ENCODE measurements at places on chromosomes 16 and 17.
A peak's percentile ranks its signal among the peaks of the same experiment; 100 is the strongest.

GRCh38 chr17:7384489-7385081, 3.7 kb downstream of the TNK1 start:
- no peak for DNase-seq

DNA sequence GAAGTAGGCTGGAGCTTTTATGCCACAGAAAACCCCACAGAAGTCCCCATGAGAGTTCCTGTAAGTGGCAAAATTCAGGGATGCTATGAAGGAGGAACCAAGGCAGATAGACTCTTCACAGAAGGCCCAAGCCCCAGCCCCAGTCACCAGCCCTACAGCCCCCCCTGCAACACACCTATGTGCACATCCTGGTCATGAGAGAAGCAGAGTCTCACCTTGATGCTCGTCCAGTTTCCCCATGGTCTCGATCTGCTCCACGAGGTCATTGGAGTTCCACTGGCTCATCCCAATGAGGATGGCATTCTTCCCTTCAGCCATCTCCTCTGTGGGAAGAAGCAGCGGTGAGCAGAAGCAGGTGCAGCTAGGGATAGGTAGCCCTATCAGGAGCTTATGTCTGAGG, 31.2 kb downstream of the PITPNM3 start:
- no peak for DNase-seq

GRCh38 chr17:42409523-42410318, 13.3 kb downstream of the CAVIN1 start:
- no peak for DNase-seq

- DNase-seq = no peak
Observed at GRCh38 chr17:48556576-48557401, 11.9 kb upstream of the HOXB2 start.

DNA sequence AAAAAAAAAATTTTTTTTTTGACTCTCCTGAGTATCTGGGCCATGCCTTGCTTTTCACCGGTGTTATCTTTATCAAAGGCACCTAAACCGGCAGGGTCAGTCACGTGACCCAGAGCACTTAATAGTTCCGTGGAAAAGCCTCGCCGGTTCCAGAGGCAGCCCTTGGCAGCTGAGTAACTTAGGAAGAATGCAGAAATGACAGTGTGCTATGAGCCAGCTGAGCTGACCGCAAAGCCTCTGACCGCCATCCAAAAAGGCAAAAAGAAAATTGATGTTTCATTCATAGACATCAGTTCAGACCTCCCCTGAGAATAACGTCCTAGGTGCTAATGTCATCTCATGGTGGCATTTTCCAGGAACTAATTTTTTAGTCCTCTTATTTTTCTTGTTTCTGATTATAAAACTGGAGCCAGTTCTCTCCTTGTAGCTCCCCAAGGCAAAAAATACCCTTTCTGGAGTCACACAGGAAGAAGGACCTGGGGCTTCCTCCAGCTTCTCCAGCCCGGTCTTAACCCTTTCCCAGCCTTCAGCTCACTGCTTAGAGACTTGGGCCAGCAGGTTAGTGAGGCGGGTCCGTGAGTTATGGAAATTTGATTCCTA, 122.6 kb downstream of the SOCS1 start:
- DNase-seq = no peak

GRCh38 chr16:86507173-86508027, 2.9 kb upstream of the FOXF1 start:
- DNase-seq = no peak

DNA sequence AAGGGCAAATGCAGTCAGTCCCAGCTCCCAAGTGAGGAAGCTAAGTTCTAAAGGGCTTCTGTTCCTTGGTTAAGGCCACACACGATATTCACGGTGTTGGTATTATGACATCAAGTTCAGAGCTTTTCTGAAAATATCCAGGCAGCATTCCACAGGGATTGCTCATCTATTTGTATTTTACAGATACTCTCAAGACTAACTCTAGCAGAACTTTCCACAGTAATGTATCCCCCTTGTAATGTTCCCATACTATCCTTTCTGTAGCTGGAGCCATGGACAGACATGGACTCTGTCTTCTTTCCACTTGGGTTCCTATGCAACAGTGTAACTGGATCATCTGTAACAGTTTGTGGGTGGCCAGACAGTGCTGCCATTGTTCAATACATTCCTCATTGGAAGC, 13.5 kb downstream of the SDR42E1 start:
- DNase-seq = no peak

GRCh38 chr17:46984341-46984740, 5.3 kb upstream of the RPRML start:
- no peak for DNase-seq

DNA sequence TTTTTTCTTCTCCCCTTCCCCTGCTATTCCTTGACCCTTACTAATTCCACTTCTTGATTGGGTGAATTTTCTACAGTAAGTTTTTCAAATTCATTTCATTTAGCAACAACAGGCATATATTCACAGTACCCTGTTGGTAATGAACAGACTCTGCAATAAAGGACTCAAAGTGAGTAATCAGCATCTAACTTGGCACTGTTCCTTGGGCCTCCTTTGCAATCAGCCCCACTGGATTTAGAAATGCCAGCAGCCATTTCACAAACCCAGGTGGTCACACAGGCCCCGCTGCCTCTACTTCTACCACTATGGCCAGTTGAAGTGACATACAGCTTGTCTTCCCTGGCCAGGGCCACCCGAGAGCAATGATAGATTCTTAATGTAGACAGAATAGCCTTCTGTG, 113.8 kb downstream of the CYB561 start:
- no peak for DNase-seq

DNA sequence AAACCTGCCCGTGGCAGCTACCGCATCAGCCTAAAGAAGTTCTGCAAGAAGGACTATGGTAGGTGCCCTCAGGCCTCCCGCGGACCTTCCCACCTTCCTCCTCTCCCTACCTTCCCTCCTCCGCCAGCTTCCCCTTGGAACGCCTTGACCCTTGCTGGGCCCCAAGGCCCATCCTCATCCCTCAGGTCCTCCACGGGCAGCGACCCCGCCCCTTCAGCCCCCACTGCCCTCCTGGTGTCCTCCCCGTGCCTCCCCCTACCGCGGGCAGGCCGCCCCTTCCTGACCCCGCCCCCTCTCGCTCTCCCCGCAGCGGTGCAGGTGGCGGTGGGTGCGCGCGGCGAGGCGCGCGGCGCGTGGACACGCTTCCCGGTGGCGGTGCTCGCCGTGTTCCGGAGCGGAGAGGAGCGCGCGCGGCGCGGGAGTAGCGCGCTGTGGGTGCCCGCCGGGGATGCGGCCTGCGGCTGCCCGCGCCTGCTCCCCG, 1.4 kb upstream of the TBC1D24 start:
- DNase-seq = no peak

DNA sequence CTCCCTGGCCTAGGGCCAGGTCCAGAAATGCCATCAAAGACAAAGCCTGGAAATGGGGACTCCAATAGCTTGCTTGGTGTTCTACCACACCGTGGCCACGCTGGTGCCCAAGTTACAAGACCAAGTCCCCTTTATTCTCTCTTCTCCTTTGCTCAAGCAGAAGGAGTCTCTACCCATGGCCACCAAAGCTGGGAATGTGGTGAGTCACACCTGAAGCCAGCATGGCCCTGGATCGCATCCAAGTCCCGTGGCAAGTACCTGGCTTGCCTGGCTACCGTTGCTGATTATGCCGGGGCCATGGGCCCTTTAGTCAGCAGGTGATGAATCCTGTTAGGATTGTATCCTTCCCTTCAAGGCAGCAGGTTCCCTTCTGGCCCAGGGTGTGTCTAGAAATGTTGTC, 260.0 kb downstream of the HAPSTR1 start:
- DNase-seq = no peak

GRCh38 chr16:20735490-20735889, 6.1 kb downstream of the THUMPD1 start:
- DNase-seq = no peak

GRCh38 chr16:15808071-15808470, 48.8 kb downstream of the MYH11 start:
- DNase-seq = no peak

DNA sequence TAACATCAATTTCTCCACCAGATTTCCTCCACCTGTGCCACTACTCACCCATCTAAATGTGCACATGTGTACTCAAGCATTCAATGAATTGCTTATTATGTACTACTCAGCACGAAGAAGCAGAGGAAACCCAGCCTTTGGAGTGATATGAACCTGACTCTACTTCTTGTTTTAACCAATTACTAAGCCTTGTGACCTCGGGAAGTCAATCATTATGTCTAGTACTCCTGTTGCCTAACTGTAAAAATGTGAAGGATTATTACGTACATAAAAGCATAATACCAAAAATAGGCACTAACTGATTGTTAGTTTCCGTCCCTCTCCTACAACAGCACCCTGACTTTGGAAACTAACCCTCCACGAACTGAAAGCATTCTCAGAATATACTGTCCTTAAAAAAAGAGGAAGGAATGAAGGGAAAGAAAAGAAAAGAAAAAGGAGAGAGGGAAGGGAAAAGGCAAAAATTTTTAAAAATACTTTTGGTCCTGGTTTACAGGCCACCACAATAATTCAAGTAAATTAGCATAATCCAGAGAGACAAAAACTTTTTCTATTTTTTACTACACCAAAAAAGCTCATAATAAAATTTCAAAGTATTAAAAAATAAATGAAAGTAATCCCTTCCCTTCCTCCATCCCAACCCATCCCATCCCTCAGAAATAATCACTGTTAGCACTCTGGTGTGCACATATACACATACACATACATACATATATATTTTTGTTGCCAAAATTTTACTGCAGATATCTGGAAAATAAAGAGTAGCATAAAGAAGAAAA, 53.6 kb downstream of the KANSL1 start:
- no peak for DNase-seq

- no peak for DNase-seq
Observed at GRCh38 chr17:1495265-1495989, 2.9 kb upstream of the MYO1C start.

- DNase-seq = no peak
Observed at GRCh38 chr16:865026-865425, 64.5 kb upstream of the GNG13 start.

GRCh38 chr16:2429771-2430663, 770 bp downstream of the CCNF start:
- DNase-seq = peak; percentile 62

DNA sequence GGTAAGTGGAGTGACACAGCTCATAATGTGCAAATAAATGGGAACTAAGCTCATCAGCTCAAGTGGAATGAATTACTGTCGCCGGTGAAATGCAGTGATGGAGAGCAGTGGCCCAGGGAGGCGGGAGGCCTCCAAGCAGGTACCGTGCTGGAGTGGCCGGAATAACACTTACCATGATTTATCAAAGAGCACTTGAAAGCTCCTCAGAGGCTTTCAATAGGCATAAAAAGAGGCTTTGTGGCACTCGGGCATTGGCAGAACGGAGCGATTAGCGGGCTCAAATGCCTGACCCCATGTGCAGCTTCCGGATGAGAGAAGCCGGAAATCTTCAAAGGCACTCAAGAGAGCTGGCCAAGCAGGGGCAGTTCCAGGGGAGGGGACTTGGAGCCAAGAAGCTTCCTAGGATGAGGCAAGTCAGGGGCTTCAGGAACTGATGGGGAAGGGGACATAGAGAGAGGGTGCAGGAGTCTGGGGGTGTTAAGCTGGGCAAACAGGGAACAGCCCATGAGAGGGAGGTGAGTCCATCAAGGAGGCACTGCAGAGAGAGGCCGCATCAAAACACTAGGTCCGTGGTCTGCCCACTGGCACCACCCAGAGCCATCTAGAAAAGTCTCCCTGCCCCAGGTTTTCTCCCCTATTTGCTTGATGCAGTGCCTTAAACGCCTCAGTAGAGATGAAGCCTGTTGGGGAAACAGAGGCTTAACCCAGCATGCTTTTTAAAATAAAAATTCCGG, 144.0 kb upstream of the IRX6 start:
- no peak for DNase-seq

GRCh38 chr17:76200354-76200753, 39.9 kb downstream of the RNF157 start:
- DNase-seq = no peak

- DNase-seq = no peak
Observed at GRCh38 chr17:57197466-57198071, 58.8 kb upstream of the MSI2 start.

GRCh38 chr16:24731722-24732419, 2.4 kb downstream of the TNRC6A start:
- DNase-seq = no peak

DNA sequence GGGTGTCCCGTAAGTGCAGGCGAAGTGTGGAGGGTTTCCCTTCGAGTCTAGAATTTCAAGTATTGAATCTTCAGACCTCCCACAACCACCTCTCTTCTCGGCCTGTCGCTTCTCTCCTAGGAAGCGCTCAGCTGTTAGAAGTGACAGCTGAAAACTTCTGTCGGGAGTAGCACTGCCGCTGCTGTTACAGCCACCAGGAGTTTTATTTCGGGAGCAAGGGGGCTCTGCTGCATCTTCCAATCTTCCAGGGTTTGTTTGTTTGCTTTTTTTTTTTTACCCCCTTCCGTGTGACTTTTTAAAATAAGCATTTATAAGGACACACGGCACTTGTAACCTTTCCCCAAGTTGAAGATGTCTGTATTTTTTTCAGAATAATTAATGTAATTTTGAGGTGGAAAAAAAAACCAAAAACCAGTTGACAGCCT, 767 bp downstream of the RPS6KB1 start:
- DNase-seq = peak; percentile 31

DNA sequence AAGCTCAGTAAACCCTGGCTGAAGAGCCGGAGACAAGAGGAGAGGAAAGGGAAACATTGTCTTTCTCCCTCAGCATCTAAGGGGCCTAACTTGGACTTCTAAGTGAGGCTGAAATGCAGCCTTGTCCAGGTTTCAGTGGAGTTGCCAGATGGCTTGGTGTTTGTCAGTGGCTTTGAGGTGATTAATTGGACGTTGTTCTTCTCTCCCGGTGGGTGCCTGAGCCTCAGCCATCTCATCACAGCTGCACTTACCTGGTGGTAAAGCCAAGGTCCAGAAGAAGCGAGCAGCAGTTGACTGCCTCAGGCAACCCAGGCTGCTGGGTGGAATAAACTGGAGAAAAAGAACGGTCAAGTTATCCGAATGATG, 202.2 kb upstream of the NLRP1 start:
- no peak for DNase-seq

- no peak for DNase-seq
Observed at GRCh38 chr16:86224126-86224525, 286.2 kb upstream of the FOXF1 start.

- peak; percentile 84 for DNase-seq
Observed at GRCh38 chr16:90008708-90009145, 10.5 kb downstream of the DBNDD1 start.

GRCh38 chr16:85592700-85593493, 20.2 kb upstream of the GSE1 start:
- no peak for DNase-seq

DNA sequence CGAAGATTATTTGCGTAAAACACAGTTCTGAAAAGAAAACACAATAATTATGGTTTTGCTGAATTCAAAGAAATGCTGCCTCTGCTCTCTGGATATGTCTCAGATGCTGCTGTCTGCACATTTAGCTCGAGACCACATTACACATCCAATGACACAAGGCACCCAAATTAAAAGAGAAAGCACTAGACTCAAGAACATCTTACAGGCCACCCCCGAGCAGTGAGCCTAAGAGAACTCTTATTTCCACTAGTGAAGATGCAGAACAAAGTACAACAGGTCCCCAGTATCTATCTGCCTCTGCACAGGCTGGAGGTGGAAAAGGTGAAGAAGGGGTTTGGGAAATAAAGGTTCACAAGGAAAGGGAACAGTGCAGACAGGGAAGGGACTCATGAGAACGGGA, 33.5 kb downstream of the GRB2 start:
- DNase-seq = peak; percentile 47
